ENCODE measurements at places on chromosomes 13 and 19.
A peak's percentile ranks its signal among the peaks of the same experiment; 100 is the strongest.

DNA sequence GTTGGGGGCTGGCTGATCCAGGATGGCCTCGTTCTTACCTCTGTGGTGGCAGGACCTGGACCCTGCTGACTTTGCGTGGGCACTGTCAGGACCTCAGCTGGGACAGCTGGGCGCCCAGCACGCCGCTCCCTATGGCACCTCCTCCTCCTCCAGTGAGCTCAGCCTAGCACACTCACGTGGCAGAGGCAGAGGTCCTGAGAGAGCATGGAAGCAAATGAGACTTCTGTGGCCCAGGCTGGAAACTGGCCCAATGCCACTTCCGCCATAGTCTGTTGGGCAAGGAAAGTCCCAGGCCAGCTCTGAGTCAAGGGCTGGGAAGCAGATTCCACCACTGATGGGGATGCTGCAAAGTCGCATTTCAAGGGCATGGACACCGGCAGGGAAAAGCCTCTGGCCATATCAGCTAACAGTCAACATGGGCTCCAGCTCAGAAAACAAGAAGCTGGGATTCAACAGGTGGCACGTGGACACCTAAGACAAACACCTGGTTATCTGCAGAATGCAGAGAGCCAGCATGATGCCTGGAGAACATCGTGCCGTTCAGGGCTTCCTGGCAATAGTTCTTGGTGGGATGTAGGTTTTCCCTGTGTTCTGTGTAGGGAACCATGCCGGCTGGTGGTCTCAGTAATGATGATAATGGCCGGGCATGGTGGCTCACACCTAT lies 16.7 kb downstream of the MYBPC2 start:
- no peak for DNase-seq

DNA sequence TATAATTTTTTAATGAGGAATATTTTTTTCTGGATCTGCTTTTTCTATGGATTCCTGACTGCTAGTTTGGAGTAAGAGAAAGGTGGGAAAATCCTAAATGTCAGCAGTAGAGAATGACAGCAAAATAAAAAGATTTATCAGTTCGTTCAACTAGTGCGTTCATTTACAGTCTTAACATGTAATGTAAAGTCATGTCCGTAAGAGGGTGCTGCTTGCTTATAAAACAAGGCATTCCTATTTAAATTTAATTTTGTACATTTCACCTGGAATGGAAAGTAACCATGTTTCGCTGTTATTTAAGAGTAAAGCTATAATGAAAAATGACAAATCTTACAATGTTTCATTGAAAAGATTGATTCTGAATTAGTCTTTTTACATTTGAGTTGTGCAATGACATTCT lies 76.6 kb downstream of the ZMYM2 start:
- DNase-seq: no peak

GRCh38 chr13:75173457-75174356 lies 308.3 kb downstream of the TBC1D4 start:
- no peak for DNase-seq

- no peak for DNase-seq
Measured at GRCh38 chr19:33849551-33850147, 53.0 kb downstream of the KCTD15 start.

DNA sequence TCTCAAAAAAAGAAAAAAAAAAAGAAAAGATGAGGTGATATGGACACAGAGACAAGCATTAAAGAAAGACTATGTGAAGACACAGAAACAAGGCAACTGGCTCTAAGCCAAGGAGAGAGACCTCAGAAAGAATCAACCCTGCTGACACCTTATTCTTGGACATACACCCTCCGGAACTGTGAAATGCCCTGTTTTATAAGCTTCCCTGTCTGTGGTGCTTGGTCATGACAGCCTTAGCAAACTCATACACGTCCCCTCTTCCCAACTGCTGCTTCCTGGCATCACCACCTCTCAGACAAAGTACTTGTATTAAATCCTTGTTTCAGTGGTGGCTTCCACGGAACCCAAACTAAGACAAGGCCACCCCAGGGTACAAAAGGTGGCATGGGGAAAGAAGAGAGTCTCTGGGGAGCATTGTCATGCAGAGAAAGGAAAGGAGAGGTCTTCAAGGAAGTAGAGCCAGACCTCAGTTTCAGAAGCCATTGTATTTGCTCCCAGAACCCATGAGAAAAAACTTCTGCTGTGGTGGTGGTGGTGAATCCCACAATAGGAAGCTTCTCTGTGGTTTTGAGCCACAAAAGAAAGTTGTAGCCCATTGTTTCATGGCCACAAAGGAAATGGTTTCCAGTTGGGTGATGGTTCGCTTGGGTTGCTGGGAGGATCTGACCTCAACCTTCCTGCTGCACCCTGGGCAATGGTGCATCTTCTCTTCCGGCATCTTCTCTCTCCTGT lies 16.3 kb upstream of the TSPAN16 start:
- peak; percentile 33 for DNase-seq

- no peak for DNase-seq
Measured at GRCh38 chr19:36103842-36104552, 6.9 kb upstream of the OVOL3 start.

DNA sequence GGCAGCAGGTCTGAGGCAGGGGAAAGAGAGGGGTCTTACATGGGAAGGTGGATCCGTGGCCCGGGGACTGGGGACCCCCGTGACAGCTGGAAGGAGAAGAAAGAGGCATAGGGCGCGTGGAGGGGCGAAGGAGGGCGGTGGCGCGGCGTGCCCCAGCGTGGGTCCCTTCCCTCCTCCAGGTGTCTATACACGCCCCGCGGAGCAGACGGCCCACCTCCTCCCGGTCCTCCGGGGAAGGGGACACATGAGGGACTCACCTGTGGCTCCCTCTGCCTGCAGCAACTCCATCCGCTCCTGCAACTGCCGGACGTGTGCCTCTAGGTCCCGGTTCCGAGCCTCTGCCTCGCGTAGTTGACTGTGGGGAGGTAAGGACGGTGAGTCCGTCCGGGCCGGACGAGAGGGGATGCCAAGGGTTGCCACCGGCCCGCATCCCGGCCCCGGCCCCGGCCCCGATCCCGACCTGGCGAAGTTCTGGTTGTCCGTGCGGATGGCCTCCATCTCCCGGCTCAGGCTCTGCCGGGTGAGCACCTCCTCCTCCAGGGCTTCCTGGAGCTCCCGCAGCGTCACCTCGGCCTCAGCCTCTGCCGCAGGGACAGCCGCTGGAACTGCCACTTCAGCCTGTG lies 2.4 kb upstream of the SIX5 start:
- DNase-seq: no peak

DNA sequence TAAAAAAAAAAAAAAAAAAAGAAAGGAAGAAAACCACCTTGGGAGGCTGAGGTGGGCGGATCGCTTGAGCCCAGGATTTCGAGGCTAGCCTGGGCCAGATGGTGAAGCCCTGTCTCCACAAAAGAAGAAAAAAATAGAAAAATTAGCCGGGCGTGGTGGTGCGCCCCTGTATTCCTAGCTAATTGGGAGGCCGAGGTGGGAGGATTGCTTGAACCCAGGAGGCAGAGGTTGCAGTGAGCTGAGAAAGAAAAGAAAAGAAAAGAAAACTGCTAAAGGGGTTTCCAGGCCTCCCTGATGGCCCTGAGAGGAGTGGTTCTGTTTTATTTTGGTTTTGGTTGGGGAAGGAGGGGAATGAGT lies 723 bp downstream of the ZNF473 start:
- DNase-seq: no peak

DNA sequence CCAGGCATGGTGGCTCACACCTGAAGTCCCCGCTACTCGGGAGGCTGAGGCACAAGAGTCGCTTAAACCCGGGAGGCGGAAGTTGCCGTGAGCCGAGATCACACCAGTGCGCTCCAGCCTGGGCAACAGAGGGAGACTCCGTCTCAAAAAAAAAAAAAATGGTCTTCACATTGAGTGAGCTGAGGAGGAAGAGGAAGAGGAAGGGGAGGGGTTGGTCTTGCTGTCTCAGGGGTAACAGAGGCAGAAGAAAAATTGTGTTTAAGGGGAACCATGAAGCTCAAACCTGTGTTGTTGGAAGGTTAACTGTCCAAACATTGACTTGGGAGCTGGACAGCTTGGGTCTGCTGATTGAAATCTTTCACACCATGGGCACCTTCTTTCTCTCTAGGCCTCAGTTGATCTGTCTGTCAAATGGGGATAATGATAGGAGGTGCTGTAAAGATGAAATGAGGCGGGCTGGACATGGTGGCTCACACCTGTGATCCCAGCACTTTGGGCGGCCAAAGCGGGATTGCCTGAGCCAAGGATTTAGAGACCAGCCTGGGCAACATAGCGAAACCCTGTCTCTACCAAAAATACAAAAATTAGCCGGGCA lies 9.8 kb upstream of the SLC44A2 start:
- no peak for DNase-seq

Data from activated T-cell treated with anti-CD3 and anti-CD28 coated beads, Interleukin-2, amount 50 U/mL, for 24 hours (primary cell).